ENCODE measurements at places on chromosomes 2 and 18. TPM values are rescaled to one million over a fixed set of nuclear protein-coding genes. Genes with fewer than 3 reads are reported as not detected.

The GPR39 gene
- not detected for total RNA-seq

DNA sequence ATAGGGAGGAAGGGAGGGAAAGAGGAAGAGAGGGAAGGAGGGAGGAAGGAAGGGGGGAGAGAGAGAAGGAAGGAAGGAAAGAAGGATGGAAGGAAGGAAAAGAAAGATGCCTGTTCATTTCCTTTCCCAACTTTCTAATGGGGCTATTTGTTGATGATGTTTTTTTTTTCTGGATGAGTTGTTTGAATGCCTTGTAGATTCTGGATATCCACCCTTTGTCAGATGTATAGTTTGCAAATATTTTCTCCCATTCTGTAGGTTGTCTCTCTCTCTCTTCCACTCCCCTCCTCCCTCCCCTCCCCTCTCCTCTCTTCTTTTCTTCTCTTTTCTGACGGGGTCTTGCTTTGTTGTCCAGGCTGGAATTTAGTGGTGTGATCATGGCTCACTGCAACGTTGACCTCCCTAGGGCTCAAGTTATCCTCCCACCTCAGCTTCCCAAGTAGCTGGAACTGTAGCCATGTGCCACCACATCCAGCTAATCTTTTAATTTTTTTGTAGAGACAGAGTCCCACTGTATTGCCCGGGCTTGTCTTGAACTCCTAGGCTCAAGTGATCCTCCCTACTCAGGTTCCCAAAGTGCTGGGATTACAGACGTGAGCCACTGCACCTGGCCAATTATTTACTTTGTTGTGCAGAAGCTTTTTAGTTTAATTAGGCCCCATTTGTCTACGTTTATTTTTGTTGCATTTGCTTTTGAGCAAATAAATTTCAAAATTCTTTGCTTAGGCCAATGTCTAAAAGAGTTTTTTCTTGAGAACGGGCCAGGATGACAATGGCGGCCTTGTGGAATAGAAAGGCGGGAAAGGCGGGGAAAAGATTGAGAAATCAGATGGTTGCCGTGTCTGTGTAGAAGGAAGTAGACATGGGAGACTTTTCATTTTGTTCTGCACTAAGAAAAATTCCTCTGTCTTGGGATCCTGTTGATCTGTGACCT lies 57.3 kb upstream of the FAM117B start:
- no peaks in the 10 kb centered on the region for H3K36me3 ChIP-seq
- DNase-seq, result no peak
- peaks cover 1% of the 10 kb centered on the region for H3K4me1 ChIP-seq
- no peaks in the 10 kb centered on the region for H3K27me3 ChIP-seq
- H3K4me3 ChIP-seq, result no peak overlapping the region

- no peaks in the 10 kb centered on the region for H3K27me3 ChIP-seq
- peaks cover 17% of the 10 kb centered on the region for H3K4me1 ChIP-seq
- H3K27ac ChIP-seq, result no peak overlapping the region
These were observed 171.6 kb downstream of the LDLRAD4 start for GRCh38 chr18:13390196-13390595.

The CIB4 gene
- total RNA-seq, result not detected

DNA sequence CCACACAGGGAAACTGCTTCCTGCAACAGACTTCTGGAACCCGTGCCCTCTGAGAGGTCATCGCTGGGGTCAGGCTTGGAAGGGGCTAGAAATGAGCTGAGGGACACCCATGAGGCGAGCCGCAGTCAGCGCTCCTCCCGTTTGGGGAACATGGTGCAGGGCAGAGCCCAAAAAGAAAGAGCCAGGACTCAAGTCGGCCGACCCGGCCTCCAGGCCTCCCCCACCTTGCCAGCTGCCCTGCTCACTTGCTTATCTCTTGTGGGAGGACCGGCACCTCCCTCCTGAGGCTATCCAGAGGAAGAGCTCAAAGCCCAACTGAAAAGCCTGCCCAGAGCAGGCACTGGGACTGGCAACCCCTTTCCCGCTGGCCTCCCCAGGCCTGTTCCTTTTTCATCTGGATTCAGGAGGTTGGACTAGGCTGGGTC lies 43.6 kb downstream of the SCTR start:
- no peak for DNase-seq
- H3K36me3 ChIP-seq, result no peaks in the 10 kb centered on the region
- no peak overlapping the region for H3K4me3 ChIP-seq
- no peak overlapping the region for H3K27ac ChIP-seq
- H3K4me1 ChIP-seq, result no peaks in the 10 kb centered on the region
- H3K27me3 ChIP-seq, result peaks cover 14% of the 10 kb centered on the region

GRCh38 chr2:195338856-195339255 lies 318.2 kb upstream of the SLC39A10 start:
- no peaks in the 10 kb centered on the region for H3K27me3 ChIP-seq
- H3K4me3 ChIP-seq, result no peak overlapping the region
- no peaks in the 10 kb centered on the region for H3K36me3 ChIP-seq
- DNase-seq, result no peak
- H3K4me1 ChIP-seq, result peaks cover 2% of the 10 kb centered on the region

GRCh38 chr2:230680463-230681170 lies 32.0 kb upstream of the CAB39 start:
- no peak overlapping the region for H3K4me3 ChIP-seq
- H3K27me3 ChIP-seq, result no peaks in the 10 kb centered on the region
- DNase-seq, result peak; percentile 62
- H3K27ac ChIP-seq, result peak overlapping the region; percentile 30

DNA sequence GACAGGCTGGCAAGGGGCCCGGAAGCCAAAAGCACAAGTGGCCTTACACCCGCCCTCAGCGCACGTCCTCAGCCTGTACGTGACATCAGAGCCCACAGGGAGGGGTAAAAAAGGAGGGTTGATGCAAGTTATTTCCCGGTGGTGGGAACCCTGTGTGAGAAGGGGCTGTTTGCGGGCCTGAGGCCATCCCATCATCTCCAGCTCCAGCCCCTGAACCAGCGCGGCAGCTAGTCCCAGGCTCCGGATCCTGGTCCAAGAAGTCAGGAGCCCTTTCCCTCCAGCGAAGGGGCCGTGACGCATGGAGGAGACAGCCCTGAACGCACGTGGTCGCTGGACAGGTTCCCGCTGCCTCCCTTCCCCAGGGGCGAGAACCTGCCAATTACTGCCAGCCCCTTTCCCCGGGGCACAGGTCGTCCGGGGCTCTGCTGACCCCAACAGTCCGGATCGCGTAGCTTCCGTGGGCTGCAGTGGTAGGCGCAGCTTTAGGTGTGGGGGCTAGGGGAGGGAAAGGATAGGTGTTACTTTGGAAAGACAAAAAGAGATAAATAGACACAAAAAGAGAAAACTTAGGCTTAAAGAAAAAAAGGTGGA lies 1.3 kb upstream of the LRP2 start:
- peak; percentile 80 for DNase-seq
- H3K27me3 ChIP-seq, result peaks cover 38% of the 10 kb centered on the region
- H3K4me1 ChIP-seq, result peaks cover 29% of the 10 kb centered on the region

The LIMS4 gene
- 0.16 TPM for total RNA-seq

The ARHGAP25 gene
- 57.9 TPM for total RNA-seq
